ENCODE measurements at places on chromosomes 11 and 22.

DNA sequence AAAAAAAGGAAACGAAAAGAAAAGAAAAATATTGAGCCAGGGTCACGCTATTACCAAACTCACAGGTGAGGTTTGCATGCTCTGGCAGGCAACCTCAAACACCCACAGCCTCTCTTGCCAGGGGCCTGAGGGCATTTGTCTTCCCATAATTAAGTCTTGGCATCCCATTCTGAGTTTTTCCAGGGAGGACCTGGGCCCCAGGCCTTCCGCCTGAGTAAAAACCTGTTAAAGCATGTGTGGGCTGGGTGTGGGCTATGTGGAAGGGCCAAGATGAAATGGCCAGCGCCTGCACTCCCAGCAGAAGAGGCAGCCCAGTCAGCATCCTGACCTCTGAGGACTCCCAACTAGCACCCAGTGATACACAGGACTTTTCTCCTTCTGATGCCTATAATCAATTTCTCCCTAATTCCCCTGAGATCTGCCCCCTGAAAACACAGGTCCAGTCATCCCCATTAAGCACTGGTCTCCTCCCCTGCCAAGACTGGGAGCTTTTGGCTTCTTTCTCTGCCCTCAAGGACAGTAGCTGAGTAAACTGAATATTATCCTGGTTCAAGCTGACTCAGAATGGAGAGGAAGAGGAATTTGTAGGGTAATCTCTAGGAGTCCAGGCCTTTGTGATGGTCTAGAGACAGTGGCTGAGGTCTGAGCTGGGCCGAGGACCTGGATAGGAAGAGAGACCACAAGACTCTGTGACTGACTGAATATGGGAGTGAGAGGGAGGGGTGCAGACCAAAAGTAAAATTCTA lies 35.6 kb upstream of the ACER3 start:
- no peak for DNase-seq

GRCh38 chr11:16280256-16280682 lies 76.1 kb downstream of the SOX6 start:
- DNase-seq, result no peak

DNA sequence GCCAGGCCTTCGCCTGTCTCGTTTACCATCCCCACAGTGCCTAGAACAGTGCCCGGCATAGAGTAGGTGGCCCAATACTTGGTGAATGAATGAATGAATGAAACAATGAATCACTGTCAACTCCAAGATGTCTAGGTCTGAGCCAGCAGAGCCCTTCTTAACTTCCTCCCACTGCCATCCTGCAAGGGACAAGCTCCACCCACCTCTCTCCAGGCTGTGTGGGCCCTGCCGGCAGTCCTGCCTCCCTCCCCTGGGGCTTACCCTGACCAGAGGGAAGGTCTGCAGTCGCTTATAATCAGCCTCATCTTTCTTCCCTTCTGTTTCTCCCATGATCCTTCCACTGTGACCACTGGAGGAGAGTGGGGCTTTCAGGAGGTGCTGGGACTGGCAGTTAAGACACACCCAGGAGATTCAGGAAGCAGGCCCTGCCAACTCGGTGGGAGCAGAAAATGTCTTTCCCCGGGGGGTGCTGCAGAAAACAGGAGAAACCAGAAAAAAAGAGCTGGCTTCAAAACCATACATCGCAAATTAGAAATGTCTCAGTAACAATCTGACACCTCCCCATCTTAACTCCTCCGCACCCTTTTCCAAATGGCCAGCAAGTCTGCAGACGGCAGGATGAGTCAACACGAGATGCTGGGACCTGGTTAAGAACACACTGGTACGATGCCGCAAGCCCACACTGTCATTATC lies 11.4 kb downstream of the DNAL4 start:
- no peak for DNase-seq

DNA sequence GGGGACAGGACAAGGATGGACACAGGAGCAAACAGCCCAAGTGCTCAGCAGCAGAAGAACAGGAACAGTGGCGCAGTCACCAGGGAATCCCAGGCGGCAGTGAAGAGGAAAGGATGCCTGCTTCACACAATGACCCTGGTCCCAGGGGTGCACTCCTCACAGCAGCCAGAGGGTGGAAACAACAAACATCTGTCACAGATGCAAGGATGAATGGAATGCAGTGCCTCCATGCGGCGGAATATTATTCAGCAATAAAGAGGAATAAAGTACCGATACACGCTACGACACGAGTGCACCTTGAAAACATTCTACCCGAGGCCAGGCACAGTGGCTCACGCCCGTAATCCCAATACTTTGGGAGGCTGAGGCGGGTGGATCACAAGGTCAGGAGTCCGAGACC lies 12.7 kb downstream of the CSNK1E start:
- DNase-seq, result no peak

GRCh38 chr11:94599510-94599909 lies 32.3 kb downstream of the PIWIL4 start:
- no peak for DNase-seq

- peak; percentile 29 for DNase-seq
These were observed 28.9 kb downstream of the THOC5 start for GRCh38 chr22:29524442-29525191.

DNA sequence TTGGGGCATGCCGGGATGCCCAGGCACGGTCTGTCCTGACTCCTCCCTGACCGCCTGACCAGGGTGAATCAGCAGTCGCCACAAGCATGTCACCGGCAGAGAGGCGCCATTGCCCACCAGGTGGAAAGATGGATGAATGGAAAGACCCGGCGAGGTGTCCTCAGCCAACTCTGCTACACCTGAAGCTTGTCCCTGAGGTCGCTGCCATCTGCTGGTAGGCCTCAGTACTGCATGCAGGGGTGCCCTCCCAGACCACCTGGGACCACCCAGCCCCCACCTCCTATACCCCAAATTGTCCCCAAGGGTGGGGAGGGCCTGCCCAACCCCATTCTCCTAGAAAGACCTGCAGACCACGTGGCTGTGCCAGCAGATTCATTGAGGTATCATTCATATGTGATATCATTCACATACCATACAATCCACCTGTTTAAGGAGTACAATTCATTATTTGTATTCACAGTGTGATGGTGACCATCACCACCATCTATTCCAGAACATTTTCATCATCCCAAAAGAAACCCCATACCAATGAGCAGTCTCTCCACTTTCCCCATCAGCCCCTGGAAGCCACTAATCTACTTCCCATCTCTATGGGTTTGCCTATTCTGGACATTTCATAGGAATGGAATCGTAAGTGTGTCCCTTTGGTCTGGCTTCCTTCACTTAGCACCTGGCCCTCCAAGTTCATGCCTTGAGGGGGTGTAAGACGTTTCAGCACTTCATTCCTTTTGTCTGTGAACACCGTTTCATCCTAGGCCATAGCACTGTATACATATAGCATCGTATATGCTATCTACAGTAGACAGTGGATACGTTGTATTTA lies 17.5 kb downstream of the FGF3 start:
- no peak for DNase-seq

DNA sequence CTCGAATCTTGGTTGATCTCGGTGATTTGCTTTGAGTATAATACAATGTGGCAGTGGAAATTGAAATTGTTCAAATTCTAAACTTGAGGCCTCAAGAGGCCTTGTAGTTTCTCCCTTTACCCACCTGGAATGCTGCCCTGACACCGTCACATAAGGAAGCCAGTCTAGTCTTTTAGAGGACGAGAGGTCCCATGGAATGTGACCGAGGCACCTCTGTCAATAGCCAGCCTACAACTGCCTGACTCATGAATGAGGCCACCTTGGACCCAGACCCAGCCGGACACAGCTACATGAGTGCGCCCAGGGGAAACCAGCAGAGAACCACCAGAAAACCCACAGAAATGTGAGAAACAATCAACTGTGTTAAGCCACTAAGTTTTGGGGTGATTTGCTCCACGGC lies 52.5 kb downstream of the RPL27A start:
- no peak for DNase-seq

Measured in left cardiac atrium (tissue), 4 donors.